ENCODE measurements at places on chromosomes 2 and 18.

GRCh38 chr2:160912276-160912675, 248.0 kb upstream of the TANK start:
- DNase-seq, result peak; percentile 14

GRCh38 chr2:225031599-225031998, 10.7 kb downstream of the DOCK10 start:
- DNase-seq, result no peak

DNA sequence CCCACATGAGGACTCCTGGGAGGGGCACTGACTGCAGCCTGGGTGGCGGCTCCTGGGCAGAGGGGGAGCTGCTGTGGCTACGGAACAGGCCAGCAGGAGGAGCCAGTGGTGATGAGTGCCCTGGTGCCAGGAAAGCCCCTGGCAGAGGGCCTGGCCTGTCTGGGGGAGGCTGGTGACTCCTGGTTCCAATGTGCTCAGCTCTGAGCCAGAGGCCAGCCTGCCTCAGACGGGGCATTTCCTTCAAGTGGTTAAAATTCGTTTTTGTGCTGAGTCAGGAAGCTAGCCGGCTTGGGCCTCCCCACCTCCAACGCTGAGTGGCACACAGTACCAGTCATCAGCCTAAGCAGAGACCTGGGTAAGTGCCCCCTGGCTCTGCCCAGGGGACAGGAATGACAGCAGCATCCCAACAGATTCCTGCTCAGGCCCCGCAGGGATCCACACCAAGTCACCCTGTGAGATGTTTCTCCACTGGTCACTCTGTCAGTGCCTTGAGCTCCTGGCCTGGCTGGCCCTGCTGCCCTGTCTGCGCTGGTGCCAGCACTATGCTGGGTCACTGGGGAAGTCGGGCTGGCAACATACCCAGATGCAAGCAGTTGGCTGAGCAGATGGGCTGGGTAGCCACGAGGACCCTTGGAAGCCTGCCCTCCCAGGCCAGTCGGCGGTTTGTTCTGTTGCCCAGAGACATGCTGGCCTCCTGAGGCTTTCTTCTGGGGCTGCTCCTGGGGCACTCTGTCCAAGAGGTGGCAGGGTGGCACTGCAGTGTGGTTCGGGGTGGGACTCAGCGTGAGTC, 7.1 kb upstream of the KLF11 start:
- DNase-seq, result peak; percentile 66

DNA sequence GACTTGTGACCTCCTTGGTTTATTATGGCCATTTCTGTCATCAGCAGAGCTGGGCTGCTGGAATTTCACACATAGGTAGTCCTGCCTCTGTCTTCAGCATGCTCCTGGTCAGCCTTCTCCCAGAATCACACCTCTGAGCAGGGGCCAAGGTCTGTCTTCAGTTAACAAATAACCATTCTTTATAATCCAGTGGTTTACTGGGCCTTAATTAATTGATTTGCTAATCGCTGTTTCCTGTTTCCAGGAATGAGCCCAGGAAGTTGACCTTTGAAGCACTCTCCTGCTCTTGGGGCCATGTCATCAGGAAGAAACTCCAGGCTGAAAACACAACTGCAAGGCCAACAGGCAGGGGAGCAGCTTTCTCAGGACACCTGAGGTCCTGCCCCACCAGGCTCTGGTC, 278.5 kb downstream of the SRBD1 start:
- no peak for DNase-seq

DNA sequence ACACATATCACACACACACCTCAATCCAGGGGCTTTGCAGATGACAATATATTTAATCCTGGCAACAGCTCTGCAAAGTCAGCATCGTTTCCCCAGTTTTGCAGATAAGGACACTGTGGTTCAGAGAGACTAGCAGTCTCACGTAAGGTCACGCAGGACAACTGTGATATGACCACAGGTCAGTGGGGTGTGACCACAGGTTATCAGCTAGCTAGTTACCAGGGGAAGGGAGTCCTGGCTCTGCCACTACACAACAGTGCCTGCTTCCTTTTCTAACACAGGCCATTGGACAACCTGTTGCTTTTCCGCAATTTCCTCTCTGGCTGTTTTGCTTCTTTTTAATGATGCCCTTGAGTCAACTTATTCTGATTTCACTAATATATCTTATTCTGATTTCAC, 33.3 kb downstream of the RBMS1 start:
- DNase-seq, result no peak

- peak; percentile 56 for DNase-seq
Observed at GRCh38 chr2:181457741-181458425, 697 bp downstream of the ITGA4 start.

GRCh38 chr2:50691513-50691912, 340.4 kb downstream of the NRXN1 start:
- DNase-seq, result no peak

DNA sequence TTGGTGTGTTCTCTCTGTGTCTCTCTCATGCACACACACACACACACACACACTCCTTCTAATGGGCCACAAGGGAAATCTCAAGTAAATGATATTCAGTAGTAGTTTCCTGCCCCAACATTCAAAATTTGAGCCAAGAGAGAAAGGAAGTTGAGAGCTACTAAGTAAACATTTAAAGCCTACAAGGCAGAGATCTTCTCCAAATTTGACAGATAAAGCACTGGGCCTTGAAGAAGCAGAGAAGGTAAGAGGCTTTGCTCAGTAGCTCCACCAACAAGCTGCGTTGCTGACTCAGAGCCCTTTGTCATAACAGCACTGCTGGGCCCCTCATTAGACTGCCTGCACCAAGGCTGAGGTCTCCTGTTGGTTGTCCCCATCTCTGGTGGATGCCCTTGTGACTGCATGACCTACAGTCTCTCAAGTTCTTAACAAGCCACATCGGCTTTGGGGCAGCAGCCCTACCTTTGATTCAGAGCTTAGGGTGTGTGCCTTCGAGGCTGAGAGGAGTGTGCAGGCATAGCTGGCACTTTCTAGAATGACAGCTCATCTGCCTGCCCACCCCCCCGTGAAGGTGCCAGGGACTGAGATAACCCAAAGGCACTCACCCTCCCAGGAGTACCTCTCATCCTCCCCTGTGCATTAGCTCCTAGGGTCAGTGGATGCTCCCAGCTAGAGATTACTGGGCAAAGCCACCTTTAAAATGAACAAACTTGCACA, 32.3 kb upstream of the NEB start:
- no peak for DNase-seq

DNA sequence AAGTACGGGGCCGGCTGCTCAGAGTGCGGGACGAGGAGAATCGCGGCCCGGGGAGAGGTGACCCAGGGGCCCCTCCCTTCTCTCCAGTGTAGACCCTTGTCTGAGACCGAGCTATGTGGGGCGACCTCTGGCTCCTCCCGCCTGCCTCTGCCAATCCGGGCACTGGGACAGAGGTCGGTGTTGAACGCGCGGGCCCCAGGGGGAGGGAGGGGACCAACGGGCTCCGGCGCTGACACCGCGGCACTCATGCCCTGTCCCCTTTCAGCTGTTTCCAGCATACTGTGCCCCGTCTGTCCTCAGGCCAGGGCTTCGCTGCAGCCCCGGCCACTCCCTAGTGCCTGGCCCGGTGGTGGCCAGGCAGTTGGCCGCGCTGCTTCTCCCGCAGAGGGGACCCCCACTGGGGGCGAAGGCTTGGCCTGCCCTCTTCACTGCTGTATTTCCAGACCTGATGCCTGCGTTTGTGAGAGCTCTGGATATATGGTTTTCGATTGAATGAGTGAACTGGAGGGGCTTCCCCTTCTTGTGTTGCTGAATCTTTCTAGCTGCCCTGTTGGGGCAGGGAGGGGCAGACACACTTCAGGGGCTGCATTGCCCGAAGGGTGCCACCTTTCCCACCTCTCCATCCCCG, 809 bp downstream of the DBI start:
- peak; percentile 11 for DNase-seq

GRCh38 chr2:3805201-3805939, 102.0 kb downstream of the DCDC2C start:
- no peak for DNase-seq

DNA sequence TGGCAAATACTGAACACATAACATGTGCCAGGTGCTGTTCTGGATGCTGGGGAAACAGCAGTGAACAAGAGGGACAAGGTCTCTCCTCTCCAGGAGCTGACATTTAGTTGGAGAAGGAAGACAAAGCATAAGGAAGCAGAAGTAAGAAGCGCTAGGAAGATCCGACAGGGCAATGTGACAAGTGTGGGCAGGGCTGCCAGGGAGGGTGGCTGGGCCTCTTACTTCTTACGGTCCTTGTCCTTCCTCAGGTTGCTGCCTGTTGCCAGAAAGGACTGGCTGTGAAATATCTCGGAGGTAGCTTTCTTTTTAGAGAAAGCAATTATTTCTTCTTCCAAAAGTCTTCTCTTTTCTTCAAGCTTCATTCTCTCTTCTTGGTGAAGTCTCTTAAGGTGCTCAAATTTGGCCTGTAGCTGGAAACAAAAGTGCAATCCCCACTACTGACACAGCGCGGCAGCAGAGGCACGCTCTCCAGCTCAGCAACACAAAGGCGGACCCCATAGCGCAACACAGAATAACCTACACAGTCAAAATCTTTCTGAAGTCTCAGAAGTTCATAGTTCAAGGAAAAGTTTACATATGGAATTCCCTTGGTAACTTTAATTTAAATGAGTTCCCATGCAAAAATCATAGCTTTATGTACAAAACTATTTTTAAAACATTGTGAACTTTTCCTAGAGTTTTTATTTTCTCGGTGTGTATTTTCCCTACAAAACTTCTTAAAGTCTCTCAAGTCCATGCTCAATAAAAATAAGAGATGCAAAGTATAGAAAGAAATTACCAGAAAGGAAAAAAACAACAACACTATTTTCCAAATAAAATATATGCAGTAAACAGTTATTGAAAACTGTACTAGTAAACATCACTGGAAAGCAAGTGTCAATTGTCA, 67.7 kb downstream of the SEPTIN10 start:
- peak; percentile 58 for DNase-seq

- DNase-seq, result peak; percentile 78
Observed at GRCh38 chr2:201654616-201655384, 11.5 kb upstream of the TMEM237 start.

GRCh38 chr18:46867367-46868143, 49.8 kb downstream of the PIAS2 start:
- no peak for DNase-seq

DNA sequence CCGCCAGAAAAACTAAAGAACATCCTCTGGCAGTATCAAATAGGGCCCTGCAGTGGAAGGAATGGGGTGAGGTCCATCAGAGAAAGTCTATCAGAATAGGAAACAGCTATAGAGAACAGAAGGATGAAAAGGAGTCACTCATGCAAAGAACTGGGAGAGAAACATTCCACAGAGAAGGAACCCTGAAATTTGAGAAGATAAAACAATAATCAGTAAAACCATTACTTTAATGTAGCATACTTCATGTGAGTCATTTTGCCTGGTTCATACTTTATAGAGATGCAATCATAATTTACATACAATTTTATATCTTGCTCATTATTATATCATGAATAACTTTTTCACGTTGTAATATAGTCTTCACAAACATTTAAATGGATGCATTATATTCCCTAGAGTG, 402.2 kb downstream of the NCKAP5 start:
- no peak for DNase-seq

DNA sequence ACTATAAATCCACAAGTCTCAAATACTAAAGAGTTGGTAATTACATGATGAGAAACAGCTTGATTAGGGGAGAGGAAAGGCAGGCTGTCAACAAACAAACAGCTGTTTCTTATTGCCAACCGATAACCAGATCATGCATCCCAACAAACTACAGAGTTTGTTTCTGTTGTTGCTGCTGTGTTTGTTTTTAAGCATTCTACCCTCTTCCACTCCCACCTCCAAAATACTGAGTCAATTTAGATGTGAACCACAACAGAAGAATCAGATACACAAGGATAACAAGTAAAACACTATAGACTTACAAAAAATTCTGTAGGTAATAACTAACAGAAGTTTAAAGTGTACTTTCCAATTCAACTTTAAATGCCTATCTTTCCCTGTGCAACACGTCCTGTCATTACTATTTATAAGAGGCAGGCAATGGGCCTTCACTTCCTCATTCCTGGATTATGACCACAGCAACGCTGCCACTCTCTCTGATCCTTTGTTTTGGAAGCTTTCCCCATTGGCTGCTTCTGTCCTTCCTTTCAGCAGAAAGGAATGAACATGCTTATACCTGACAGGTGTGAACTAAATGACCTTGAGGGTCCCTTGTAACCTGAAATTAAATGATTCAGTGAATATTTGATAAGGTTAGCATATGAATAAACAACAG, 152.0 kb downstream of the SRBD1 start:
- peak; percentile 59 for DNase-seq

- DNase-seq, result no peak
Observed at GRCh38 chr18:63040788-63041410, 278.7 kb downstream of the BCL2 start.

GRCh38 chr2:105646774-105647076, 98.0 kb upstream of the NCK2 start:
- DNase-seq, result no peak

- DNase-seq, result peak; percentile 49
Observed at GRCh38 chr18:43680096-43680495, 402.8 kb upstream of the SYT4 start.

DNA sequence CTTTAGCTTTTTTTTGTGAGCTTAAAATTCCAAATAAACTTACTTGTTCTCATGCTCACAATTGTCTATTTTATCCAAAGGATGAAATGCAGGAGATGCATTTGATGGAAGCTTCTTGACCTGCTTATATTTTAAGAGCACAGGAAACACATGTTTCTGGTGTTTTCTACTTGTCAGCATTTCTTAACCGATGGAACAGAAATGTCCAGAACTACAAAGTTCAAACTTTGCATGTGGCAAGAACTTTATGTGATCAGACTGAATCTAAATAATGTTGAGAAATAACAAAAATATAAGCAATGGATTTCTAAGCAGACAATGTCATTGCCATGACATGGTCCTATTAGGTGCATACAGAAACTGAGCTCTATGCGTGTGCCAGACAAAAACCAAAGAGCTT, 9.9 kb upstream of the CTLA4 start:
- DNase-seq, result no peak

GRCh38 chr2:74581463-74581862, 26.9 kb downstream of the DOK1 start:
- DNase-seq, result no peak
